ENCODE measurements at places on chromosomes 6 and 20. TPM values are rescaled to one million over a fixed set of nuclear protein-coding genes. Genes with fewer than 3 reads are reported as not detected.

The IGF2R gene
- total RNA-seq = 191 TPM

The PGBD1 gene
- 4.1 TPM for total RNA-seq

The TCF21 gene
- 2.1 TPM for total RNA-seq

The MATN4 gene
- not detected for total RNA-seq

The TFAP2A gene
- total RNA-seq = 0.44 TPM

The CFAP61 gene
- total RNA-seq = 0.13 TPM

The KIF25 gene
- total RNA-seq = not detected

The BTNL2 gene
- not detected for total RNA-seq

The SLC22A2 gene
- 0.13 TPM for total RNA-seq

The JPH2 gene
- 0.37 TPM for total RNA-seq

The ARFGEF3 gene
- total RNA-seq = 0.25 TPM

The CDSN gene
- not detected for total RNA-seq

The PRSS35 gene
- 1.6 TPM for total RNA-seq

The IL17A gene
- not detected for total RNA-seq

The THBD gene
- 293 TPM for total RNA-seq

The PPIL6 gene
- 3.2 TPM for total RNA-seq
